AG08396 (cell line): ENCODE measurements at places on chromosomes 1 and 21.
A peak's percentile ranks its signal among the peaks of the same experiment; 100 is the strongest.

GRCh38 chr21:42583477-42584295 is 69.7 kb upstream of the PDE9A start:
- DNase-seq = no peak

- peak; percentile 33 for DNase-seq
These were observed 6.0 kb upstream of the PLA2G2C start for GRCh38 chr1:20192364-20192763.

- DNase-seq = no peak
These were observed 36.0 kb downstream of the FAM177B start for GRCh38 chr1:222772996-222773379.

DNA sequence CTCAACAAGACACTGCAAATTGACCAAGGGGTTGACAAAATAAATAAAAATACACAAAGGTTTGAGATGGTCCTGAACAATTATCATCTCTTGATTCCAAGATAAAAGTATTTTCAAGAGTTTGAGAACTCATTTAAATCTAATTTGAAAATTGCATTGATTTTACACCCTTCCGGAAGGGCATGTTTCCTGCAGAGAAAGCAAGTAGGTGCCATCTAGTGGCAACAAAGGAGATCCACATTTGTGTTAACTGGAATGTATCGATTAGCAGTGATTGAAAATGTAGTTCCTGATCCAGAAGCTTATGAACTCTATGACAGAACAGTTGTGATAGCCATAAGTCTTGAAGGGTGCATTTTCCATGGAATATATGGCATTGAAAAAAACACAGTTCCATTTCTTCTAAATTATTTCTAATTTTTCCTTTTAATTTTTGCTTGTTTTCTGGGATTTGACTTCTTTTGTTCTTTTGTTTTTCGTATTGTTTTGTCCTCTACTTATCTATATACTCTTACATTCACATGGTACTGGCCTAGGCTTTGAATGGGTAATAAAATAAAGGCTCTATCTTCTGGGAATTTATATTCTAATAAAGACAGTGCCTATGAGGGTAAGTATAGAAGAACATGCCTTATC is 143.7 kb downstream of the DNM3 start:
- DNase-seq = peak; percentile 25

DNA sequence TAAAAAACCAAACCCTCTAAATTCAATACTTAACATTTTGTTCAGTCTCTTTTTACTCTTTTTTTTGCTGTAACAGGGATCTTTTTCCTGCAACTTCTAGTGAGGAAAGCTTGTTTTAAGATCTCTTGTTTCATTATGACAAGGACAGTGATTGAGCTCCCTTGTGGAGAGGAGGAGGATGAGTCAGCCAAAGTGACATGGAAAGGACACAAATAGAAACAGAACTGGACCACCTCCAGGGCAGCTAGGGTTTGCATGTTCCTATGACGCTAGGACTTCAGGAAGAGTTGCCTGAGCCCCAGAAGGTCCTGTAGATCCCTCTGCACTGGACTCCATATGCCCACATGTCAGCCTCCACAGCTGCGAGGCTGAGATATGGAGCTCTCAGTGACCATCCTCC is 212.6 kb upstream of the FAM78B start:
- no peak for DNase-seq

DNA sequence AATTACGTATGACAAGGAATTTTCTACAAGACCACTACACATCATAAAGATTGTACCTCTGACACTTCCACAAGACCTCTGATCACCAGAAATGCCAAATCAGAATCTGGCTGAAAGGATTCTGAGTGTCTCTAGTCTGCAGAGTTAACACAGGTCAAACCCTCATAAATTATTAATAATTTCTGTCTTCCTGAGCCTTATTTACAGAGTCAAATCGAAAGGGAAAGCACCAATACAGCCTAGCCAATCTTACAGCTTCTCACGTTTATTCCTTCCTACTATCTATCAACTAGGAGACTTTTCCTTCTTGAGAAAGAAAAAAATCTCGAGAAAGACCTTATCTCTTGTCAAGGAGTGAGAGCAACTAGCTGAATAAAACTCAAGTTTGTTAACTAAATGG is 2151.6 kb downstream of the MRPL39 start:
- DNase-seq = no peak

- no peak for DNase-seq
These were observed 151.5 kb downstream of the SMYD3 start for GRCh38 chr1:246355411-246356230.

DNA sequence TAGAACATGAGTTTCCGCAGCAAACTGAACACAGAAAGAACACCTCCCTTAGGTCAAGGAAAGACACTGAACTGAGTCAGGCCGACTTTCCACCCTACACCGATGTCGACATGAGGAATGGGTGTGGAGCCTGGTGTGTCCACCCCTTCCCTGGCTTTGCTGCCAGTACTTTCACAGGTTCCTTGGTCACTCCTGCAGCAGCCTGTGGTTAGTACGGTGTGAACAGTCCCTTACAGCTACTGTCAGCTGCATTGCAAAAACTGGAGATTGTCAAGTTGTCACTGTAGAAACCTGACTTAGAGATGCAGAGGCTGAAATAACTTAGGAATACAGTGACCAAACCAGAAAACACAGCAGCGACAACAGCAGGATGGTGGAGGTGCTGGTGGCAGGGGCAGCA is 7.1 kb downstream of the PGLYRP3 start:
- no peak for DNase-seq

GRCh38 chr1:39690794-39691382 is 345 bp downstream of the HPCAL4 start:
- DNase-seq = no peak

GRCh38 chr1:68586766-68587165 is 89.9 kb upstream of the DEPDC1 start:
- no peak for DNase-seq

GRCh38 chr1:24235921-24236788 is 49.1 kb upstream of the IFNLR1 start:
- no peak for DNase-seq

DNA sequence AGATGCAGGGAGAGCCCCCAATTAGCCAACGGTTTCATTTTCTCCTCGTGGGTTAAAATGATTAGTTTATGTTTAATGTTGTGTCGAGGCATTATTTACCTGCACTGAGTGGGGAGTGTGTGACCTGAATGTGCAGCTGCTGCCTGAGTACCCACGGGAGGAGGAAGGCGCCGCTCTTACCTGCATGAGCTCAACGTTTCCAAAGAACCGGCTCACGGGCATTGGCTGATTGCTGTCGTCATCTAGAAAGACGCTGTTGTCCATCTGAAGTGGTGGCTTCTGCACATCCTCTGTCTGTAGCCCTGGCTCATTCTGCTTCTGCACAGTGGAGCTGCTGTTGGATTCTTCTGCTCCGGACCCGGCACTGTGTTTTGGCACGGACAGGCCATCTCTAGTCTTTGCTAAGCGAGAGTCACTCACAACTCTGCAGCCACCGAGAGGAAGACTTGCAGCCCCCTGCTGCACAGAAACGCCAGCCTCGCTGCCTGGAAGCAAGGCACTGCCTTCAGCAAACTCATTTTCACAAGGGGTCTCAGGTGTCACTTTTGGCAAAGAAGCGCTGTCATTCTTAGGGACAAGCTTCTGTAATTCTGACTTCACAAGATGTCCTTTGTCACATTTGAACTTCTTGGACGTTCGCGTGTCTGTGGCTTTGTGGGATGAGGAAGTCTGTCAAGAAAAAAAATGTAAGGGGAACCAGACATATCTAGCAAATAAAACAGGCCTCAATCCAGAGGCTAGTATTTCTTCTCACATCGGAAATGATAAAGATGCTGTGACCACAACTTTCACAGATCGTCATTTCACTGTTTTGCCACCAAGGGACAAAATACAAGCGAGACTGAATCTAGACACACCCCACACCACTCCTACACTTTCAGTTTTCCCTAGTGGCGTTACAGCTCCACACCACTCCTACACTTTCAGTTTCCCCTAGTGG is 9.4 kb downstream of the C1orf174 start:
- DNase-seq = no peak

GRCh38 chr1:170967042-170967910 is 31.9 kb downstream of the MROH9 start:
- DNase-seq = peak; percentile 36

DNA sequence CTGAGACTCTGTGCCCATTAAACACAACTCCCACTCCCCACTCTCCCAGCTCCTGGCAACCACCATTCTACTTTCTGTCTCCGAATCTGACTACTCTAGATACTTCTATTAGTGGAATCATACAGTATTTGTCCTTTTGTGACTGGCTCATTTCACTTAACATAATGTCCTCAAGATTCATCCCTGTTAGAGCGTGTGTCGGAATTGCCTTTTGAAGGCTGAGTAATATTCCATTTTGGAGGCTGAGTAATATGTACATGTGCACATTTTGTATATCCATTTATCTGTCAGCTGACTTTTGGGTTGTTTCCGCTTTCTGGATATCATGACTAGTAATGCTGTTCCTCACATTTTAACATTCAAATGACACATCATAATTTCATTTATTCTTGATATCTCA is 30.3 kb downstream of the GALNT2 start:
- DNase-seq = no peak

DNA sequence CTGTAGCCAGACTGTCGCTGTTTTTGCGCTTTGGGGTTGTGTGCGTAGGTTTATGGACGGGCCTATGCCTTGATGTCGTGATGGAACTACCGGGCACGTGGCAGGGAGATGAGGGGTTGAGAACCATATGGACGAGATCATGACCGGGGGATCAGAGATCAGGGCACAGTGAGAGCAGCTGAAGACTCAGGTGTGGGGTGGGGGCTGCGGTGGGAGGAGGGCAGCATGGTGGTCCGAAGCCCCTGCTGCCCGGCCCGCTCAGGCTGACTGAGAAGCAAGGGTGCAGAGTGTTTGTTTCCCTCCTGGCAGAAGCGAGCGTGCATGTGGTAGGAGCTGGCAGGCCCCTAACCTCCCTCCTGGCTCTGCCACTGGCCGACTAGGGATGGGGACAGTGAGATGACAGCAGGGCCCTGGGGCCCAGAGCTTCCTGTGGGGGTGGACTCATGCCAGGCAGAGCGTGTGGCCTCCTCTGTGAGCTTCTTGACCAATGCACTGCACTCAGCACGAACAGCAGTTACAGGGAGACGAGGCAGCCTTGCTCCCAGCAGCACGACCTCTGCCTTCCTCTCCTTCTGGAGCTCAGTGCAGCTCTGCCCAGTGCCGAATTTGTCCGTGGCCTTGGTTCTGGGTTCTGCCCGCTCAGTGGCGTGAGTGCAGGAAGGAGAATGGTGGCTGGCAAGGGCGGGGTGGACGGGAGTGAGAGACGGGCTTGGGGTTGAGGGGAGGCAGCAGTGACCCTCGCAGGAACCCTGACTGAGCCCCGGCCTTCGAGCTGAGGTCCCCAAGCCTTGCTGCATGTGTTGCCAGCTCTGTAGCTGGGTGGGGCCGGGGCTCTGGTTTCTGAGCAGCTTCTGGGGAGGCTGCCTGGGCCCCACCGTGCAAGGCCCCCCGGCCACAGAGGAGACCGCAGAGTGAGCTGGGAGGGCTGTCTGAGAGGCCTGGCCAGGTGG is 22.2 kb upstream of the LRRC3 start:
- DNase-seq = no peak

- DNase-seq = no peak
These were observed 8.3 kb upstream of the EPS8L3 start for GRCh38 chr1:109771712-109772657.
